Caco-2 (cell line): ENCODE measurements at places on chromosomes 2 and 18.

DNA sequence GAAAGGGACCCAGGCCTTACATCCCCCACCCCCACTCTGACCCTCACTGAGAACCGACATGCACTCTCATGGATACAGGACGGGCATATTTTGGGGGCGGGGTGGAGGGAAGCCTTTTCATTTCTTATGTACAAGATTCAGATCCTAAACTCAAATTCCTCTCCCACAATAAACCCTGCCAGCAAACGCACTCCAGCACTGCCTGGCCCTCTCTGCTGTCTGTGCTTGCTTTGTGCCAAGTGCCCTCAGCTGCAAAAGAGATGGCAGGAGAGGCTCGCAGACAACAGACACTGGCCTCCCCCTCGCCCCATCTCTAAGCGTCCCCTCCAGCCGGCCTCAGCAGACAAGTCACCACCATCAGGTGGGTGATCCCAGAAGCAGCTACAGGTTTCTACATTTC lies 42.4 kb downstream of the FAM168B start:
- no peaks in the 10 kb centered on the region for H3K4me1 ChIP-seq
- H3K36me3 ChIP-seq, result peaks cover 4% of the 10 kb centered on the region
- no peaks in the 10 kb centered on the region for H3K27me3 ChIP-seq
- no peak overlapping the region for H3K4me3 ChIP-seq

DNA sequence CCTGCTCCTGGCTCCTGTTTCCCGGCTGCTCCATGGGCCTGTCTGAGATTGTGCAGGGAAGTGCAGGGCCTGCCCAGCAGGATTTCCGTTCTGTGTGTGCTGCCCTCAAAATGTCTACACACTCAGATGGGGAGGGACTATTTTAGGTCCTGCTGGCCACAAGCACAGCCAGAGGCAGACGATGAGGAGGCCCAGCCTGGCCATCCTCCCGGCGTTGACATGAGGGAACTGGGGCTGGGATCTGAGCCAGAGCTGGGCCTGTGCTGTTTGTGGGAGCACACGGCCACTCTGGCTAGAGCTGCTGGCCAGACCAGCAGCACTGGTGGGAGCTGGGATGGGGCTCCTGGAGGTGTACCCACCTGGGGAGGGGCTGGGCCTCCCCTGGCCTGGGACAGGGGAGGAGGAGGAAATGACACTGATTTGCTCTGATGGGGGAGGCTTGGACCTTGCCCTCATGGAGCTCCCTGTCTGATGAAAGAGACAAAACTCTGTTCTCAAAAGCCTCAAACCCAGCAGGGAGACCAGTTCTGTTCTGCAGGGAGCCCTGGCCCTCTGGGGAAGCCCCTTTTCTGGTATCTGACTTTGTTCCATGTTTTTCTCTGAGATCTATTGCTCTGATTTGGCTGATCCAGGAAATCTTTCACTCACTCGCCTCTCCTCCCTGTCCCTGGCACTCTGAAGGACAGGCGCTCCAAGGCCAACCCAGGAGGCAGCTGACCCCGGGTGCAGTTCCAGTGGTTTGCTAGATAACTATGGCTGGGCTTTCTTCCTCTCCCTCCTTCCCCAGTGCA lies 161.8 kb downstream of the DYSF start:
- H3K4me1 ChIP-seq, result no peaks in the 10 kb centered on the region
- no peaks in the 10 kb centered on the region for H3K36me3 ChIP-seq
- DNase-seq, result no peak
- H3K27ac ChIP-seq, result no peak overlapping the region
- no peaks in the 10 kb centered on the region for H3K27me3 ChIP-seq

- no peaks in the 10 kb centered on the region for H3K27me3 ChIP-seq
- H3K4me3 ChIP-seq, result no peak overlapping the region
- 0 out of 2 replicates have a peak, but pooled peaks cover 4% of the 10 kb centered on the region for H3K4me1 ChIP-seq
- DNase-seq, result no peak
These were observed 37.1 kb upstream of the TNFRSF11A start for GRCh38 chr18:62287781-62288664.

DNA sequence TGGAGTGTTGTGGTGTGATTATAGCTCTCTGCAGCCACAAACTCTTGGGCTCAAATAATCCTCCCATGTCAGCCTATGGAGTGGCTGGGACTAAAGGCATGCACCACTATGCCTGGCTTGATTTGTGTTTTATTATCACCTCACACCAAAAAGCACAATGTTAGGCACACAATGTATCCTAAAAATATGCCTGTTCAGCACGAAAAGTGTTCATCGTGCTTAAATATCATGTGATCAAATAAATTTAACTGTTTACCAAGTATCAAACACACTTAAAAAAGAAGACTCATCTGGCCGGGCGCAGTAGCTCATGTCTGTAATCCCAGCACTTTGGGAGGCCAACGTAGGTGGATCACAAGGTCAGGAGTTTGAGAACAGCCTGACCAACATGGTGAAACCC lies 5.6 kb downstream of the CCT4 start:
- no peak for DNase-seq
- no peaks in the 10 kb centered on the region for H3K27me3 ChIP-seq
- no peak overlapping the region for H3K4me3 ChIP-seq
- H3K36me3 ChIP-seq, result no peaks in the 10 kb centered on the region; the same call in 1 of the 2 replicates
- no peak overlapping the region for H3K27ac ChIP-seq

GRCh38 chr18:32425466-32425865 lies 45.2 kb downstream of the GAREM1 start:
- no peak overlapping the region for H3K27ac ChIP-seq
- no peaks in the 10 kb centered on the region for H3K27me3 ChIP-seq
- no peaks in the 10 kb centered on the region for H3K36me3 ChIP-seq
- H3K4me1 ChIP-seq, result no peaks in the 10 kb centered on the region
- no peak overlapping the region for H3K4me3 ChIP-seq
